ENCODE measurements at places on chromosomes 3 and 15. TPM values are rescaled to one million over a fixed set of nuclear protein-coding genes. Genes with fewer than 3 reads are reported as not detected.

DNA sequence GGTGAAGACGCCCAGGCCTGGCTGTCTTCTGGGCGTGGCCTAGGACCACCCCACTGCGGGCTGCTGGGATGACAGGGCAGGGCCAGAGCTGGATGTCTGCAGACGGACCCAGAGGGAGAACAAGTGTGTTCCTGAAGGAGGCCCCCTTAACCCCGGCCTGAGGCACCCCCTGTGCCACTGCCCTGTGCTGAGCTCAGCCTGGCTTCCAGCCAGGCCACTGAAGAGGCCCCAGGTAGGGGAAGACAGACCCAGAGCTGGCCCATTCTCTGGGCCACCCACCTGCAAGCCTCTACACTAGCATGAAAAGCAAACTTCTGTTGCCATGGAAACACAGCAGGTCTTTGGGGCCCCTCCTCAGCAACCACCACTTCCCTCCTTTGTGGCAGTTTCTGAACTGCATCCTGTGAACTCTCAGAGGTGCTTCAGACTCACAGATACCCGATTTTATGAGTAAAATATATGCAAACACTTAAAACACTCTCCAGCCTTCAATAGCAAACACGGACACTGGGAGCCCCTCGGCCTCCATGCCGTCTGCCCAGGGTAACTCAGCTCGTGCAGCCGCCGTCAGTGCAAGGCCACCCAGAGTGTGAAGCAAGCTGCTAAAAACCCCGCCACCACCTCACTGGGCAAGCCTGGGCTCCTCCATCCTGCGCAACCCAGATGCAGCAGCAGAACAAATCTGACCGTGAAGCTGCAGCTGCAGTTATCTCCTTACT is 42.5 kb downstream of the CMTM6 start:
- DNase-seq: no peak
- H3K36me3 ChIP-seq: no peaks in the 10 kb centered on the region
- H3K4me3 ChIP-seq: no peak overlapping the region
- H3K4me1 ChIP-seq: no peaks in the 10 kb centered on the region

TMC3 gene
- total RNA-seq: not detected

RAD51 gene
- total RNA-seq: 1.9 TPM

CCDC71 gene
- total RNA-seq: 17.0 TPM

DNA sequence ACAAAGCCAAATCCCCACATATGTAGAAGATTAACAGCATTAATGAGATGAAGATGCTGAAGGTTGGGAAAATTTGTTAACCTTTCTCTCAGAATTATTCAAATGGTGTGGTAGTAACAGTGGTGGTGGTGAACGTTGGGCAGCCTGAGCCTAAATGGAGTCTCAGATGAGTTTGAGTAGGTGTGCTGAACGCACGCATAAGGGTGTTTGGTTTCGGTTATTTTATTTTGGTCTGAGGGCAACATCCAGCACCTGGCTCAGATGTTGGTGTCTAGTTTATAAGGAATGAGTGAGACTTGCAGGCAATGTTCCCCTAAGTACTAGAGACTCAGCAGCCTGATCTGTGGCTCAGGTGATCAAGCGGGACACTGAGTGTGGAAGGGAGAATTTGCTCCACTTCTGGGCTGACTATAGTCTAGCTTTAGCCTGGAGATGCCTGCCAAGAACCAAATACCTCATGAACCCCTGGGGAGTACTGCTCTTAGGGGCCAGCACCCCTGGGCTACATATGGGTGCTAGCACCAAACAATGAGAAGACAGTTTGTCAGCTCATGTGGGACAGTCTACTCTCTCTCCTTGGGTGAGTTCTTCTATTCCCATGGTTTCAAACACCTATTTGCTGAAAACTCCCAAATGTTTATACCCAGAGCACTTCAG is 39.5 kb upstream of the ATP2C1 start:
- no peak overlapping the region for H3K4me3 ChIP-seq
- H3K4me1 ChIP-seq: no peaks in the 10 kb centered on the region
- no peak overlapping the region for H3K27ac ChIP-seq

DNA sequence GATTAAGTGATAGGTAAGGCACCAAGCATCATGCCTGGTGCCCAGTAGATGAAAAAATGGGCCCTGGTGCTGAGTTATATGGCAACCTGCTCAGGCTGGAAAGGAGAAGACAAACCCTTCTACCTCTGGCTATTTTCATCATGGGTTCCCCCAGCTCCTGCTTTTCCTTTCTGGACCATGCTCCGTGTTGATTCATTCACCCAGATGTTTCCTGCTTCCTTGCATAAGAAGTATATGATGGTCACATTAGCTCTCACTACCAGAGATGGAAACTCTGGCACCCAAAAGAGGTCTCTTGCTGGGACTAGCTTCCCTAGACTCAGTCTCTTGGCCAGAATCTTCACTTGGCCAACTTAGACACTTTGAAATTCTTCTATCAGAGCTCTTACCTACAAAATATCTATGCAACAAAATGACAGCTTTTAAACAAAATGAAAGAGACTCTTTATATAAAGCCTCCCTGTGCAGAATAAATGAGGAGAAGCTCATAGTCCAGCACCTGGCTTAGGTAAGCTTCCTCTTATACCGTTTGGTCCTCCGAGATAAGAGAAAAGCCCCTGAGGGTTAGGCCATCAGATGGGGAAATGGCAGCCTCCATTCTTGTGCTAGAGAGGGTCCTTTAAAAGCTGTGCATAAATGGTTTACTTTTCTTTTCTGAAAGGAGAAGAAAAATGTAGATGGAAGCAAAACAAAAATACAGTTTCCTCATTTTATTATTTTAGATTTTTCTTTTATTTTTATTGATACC is 46.8 kb upstream of the MCF2L2 start:
- DNase-seq: no peak
- no peak overlapping the region for H3K4me3 ChIP-seq
- no peaks in the 10 kb centered on the region for H3K27me3 ChIP-seq
- H3K27ac ChIP-seq: no peak overlapping the region
- peaks cover 10% of the 10 kb centered on the region for H3K4me1 ChIP-seq

MAPK6 gene
- 81.6 TPM for total RNA-seq

DNA sequence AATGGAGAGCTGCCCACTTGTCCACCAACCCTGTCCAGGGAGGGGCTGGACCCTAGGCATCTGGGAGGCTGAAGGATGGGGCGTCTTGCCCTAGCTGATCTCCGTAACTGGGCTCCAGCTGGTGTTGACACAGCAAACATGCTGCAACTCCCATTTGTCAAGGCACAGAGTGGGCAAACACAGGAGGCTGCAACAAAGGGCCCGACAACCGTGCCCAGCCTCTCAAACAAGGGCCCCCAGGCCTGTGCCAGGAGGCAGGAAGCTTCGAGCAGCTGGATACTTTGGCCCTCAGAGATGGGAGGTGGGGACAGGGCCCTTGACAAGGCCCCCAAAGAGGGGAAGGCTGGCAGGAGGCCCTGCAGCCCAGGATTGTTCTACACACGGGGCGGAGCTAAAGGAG is 64.2 kb upstream of the TMEM115 start:
- H3K27ac ChIP-seq: no peak overlapping the region
- no peak overlapping the region for H3K4me3 ChIP-seq
- no peaks in the 10 kb centered on the region for H3K4me1 ChIP-seq
- H3K27me3 ChIP-seq: no peaks in the 10 kb centered on the region

DNA sequence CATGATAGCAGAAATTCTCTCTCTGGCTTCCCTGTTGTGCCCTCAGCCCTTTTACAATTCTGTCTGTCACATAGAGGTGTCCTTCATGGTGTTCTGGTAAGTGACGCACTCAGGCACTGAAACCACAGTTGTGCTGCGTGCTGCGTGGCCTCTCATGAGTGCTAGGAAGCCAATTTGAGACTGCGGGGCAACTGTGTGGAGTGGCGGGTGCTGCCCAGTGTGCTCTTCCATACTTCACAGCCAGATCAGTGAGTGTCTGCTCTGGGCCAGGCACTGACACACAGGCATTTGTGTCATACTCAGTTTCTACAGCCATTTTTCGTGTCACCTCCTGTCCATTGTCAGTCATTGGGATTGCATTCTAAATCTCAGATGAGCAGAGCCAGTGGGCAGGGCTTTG is 133.1 kb upstream of the PLXNA1 start:
- H3K36me3 ChIP-seq: no peaks in the 10 kb centered on the region
- DNase-seq: no peak
- no peak overlapping the region for H3K4me3 ChIP-seq
- H3K27me3 ChIP-seq: no peaks in the 10 kb centered on the region
- H3K27ac ChIP-seq: no peak overlapping the region

DNA sequence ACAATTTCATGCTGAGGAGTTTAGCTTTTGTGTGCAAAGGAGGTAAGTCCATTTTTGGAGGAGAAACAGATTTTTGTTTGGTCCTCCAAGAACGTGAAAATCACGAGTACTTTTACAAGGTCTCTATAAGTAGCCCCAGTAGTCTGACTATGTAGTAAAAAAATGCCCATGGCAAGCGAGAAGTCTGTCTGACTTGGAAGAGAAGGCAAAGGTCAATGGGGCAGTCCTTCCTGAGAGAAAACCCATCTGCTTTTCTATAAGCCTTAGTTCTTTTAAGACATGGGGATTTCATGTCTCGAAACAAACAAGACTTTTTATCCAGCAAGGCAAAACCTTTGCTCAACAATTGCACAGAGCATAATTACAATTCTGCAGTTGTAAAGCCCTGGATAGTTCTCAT is 183.2 kb downstream of the GAP43 start:
- H3K36me3 ChIP-seq: no peaks in the 10 kb centered on the region
- H3K4me3 ChIP-seq: no peak overlapping the region
- no peak overlapping the region for H3K27ac ChIP-seq
- H3K4me1 ChIP-seq: peaks cover 5% of the 10 kb centered on the region
- DNase-seq: no peak
- no peaks in the 10 kb centered on the region for H3K27me3 ChIP-seq

DNA sequence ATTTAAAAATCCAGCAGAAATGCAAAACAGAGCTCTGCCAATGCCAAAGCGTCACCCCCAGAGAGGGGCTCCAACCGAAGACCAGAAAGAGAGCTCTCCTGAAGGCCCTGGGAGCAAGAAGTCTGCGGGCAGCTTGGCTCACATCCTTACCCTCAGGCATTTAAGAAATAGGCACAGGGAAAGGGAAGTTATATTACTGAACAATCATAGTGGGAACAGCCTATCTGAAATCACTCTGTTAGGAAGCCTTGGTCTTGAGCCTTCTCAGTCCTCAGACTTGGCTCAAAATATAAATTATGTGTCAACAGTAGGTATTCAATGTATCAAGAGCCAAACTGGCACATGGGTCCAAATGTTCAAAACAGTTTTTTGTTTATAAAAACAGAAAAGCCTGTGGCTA is 10.3 kb upstream of the PPARG start:
- H3K4me3 ChIP-seq: no peak overlapping the region
- H3K36me3 ChIP-seq: no peaks in the 10 kb centered on the region
- H3K27me3 ChIP-seq: peaks cover 9% of the 10 kb centered on the region
- DNase-seq: no peak

GRCh38 chr3:178206521-178206920 is 329.7 kb upstream of the KCNMB2 start:
- H3K4me3 ChIP-seq: no peak overlapping the region
- DNase-seq: no peak
- no peaks in the 10 kb centered on the region for H3K27me3 ChIP-seq
- H3K27ac ChIP-seq: peak overlapping the region; percentile 7

DNA sequence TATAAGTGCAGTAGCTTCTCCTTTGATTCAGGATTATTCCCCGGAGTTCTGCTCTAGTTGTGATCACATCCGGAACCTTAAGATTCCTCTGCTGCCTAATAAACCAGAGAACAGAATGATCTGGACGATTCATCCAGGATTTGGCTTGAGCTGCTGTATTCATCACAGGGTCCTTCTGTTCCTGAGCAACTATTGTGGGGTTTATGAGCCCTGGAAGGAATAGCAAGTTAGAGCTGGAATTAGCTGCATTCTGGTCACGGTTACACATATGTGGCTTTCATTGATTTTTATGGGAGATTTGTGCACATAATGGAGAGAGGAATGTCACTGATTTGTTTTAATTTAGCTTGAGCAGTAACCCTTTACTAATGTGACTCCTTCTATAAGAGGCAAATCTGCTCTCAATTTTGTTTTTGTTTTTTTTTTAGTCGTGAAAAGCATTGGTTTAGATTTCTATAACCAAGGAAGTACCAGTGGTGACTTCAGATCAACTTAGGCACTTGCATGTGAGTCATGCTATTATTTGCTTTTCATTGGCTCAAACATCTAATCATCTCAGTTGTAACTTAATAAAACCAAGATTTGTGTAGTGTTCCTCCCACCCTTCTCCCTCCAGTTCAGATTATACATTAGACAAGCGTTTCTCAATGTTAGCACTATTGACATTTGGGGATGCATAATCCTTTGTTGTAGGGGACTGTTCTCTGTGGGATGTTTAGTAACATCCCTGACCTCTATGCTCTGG is 148.5 kb downstream of the OTOL1 start:
- H3K4me3 ChIP-seq: no peak overlapping the region
- no peaks in the 10 kb centered on the region for H3K27me3 ChIP-seq
- no peaks in the 10 kb centered on the region for H3K36me3 ChIP-seq

SLC9C1 gene
- not detected for total RNA-seq

GRCh38 chr3:42799376-42799775 is 4.9 kb downstream of the HIGD1A start:
- DNase-seq: no peak
- H3K4me3 ChIP-seq: no peak overlapping the region
- no peaks in the 10 kb centered on the region for H3K27me3 ChIP-seq
- H3K27ac ChIP-seq: no peak overlapping the region

GRCh38 chr3:24829011-24829581 is 334.4 kb upstream of the THRB start:
- no peaks in the 10 kb centered on the region for H3K36me3 ChIP-seq
- H3K4me3 ChIP-seq: peak overlapping the region; percentile 38
- no peak for DNase-seq
- peaks cover 22% of the 10 kb centered on the region for H3K4me1 ChIP-seq
- H3K27me3 ChIP-seq: no peaks in the 10 kb centered on the region

DNA sequence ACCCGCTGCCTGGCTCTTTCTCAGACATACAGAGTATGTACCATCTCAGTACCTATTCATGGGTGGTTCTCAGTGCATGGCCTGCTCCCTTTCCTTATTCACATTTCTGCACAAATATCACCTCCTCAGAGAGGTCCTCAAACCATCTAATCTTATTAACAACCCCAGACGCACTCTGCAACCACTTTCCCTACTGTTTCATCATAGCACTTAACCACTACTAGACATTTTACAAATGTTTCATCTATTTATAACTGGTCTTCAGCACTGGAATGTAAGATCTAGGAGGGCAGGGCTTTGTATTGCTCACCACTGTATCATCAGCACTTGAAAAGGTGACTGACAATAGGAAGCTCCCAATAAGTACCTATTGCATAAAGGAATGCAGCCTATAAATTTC is 45.1 kb downstream of the TNIK start:
- H3K36me3 ChIP-seq: no peaks in the 10 kb centered on the region
- no peak overlapping the region for H3K27ac ChIP-seq
- no peaks in the 10 kb centered on the region for H3K27me3 ChIP-seq
- no peak for DNase-seq
